ENCODE measurements at places on chromosomes 2 and 18.

- DNase-seq = no peak
Measured at GRCh38 chr18:55319459-55320193, 268.4 kb downstream of the TCF4 start.

GRCh38 chr2:222332116-222332515, 33.3 kb upstream of the PAX3 start:
- DNase-seq = no peak

DNA sequence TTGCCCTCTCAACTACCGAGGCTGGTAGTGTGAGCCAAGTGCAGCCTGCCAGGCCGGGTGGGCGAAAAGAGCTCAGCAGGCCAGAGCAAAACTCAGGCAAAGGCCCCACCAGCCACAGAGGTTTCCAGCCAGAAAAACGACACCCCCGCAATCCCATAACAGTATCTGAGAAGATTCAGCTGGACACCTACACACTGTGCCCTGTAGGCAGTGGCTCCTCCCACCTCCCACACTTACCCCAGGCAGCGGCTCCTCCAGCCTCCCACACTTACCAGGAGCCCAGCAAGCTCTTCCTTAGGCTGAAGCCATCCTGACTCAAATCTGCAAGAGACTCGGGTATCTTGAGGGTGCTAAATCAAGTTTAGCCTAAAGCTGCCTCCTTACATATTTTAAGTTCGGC, 15.6 kb upstream of the TMEM18 start:
- DNase-seq = no peak

- DNase-seq = peak; percentile 16
Measured at GRCh38 chr2:165238295-165238694, 919 bp upstream of the SCN2A start.

DNA sequence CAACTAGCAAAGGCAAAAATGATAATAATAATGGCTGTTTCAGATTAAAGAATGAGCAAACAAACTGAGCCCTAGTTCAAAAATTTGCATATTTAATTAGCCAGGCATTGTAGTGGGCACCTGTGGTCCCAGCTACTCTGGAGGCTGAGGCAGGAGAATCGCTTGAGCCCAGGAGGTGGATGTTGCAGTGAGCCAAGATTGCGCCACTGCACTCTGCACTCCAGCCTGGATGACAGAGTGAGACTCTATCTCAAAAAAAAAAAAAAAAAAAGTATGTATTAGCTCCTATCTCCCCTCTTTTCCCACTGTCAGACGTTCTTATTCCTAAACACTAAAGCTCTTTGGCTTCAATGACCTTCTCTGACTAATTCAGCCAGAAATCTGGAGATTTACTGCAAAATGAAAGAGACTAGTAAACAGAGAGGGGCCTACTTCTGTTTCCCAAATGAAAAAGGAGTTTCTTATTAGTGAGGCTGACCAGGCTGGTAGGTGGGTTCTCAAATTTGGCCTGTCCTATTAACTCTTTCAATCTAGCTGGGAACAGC, 3.9 kb upstream of the SRBD1 start:
- no peak for DNase-seq

- DNase-seq = peak; percentile 24
Measured at GRCh38 chr2:204187229-204188083, 250.9 kb downstream of the ICOS start.

DNA sequence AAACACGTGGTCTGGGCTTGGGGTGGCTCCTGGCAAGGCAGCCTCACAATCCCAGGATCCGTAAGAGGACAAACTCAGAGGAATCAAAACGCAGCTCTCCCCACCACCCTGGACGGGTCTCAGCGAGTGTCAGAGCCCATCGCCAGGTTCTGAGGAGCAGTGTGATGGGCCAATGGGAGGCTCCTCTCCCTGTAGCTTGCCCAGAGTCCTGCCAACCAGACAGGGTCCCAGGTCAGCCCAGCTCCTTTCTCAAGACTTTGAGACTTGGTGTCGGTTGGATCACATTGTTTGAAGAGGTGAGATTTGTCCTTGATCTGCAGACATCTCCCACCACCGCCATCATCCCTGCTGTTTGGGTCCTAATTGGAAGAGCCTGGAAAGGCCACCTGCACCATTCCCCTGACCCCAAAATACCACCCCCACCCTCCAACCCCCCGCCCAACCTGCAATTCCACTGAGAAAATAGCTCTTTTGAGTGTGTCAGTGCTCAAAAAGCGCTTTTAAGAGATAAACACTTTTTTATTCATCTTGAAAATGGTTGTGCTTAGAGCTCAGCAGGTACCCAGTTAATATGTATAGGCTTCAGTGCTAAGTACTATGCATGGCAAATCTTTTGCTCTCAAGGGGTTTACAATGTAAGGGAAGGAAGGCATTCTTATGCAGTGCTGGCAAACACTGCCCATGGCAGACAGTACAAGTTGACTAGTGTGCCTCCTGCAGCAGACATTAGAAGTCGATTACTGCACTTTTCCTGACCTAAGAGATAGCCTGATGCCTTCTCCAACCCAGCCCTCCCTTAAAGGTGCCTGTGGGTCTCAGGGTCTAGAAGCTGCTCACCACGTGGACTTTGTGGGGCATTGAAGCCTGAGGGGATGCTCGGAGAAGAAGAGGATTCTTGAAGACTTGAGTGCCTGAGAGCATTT, 50.6 kb downstream of the GLI2 start:
- no peak for DNase-seq

- DNase-seq = no peak
Measured at GRCh38 chr18:22879293-22879692, 53.8 kb upstream of the RBBP8 start.

DNA sequence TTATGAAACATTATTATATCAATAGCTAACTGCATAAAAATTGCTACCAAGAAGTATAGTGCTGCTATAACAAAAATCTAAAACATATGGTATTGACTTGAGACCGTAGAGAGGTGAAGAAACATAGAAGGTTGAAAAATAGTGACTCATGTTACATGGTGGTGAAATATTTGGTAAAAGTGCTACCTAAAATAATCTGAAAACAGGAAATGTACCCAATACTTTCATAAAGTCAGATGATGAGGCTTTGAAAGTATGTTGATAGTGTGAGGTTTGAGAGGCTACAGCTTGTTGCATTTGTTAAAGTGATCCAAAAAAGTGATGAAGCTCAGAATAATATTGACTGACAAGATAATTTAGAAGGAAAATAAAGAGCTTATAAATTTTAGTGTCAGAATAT, 718.7 kb upstream of the SLC8A1 start:
- DNase-seq = no peak

DNA sequence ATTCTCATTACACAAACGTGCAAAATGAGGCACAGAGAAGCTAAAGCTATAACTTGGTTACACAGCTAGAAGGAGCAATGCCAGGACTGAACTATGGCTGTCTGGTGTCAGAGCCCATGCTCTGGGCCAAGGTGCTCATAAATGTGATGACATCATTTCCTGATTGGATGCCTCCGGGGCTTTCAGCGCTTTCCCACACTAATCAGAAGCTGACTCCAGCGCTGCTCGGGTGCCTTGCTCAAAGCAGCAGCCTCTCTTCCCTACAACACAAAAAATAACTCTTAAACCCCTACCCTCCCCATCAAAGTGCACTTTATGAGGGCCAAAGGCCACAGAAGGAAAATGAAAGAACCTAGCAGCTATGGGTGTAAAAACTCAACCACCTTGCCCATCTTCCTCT, 90.7 kb downstream of the STK39 start:
- no peak for DNase-seq

GRCh38 chr2:105034170-105034569, 3.7 kb upstream of the MRPS9 start:
- no peak for DNase-seq

DNA sequence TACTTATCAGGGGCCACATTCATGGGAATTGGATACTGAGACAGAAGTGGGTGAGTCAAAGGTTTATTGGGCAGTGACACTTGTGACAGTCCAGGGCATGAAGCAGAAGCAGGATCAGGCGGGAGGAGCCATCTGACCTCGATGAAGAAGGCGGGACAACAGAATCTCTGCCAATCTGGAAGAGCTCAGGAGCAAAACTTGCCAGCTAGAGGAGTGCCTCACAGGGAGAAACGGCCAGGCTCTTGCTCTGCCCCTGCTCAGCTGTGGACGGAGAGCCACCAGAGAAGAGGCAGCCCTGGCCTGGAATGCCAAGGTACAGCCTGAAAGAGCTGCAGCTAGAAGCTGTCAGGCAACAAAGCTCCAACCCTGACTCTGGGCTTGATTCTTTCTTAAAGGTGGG, 16.9 kb downstream of the DAW1 start:
- DNase-seq = no peak

DNA sequence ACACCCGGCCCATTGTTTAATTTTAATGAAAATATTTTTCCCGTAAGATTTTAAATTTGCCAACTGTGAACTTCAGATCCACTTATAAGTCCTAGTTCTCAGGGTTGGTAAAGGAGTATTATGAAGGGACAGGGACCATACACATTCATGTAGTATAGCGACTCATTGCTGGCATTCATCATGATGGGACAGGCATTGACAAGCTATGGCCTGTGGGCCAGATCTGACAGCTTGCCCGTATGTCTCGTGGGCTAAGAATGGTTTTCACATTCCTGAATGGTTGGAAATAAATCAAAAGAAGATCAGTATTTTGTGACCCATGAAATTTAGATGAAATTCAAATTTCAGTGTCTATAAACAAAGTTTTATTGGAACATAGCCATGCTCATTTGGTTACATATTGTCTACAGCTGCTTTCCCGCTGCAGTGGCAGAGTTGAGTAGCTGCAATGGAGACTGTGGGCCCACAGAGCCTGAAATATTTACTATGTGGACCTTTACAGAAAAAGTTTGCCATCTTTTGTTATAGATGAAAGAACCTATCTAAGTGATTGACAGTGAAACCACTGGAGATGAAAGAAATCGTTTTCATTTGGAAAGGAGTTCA, 4.1 kb downstream of the RAPGEF4 start:
- DNase-seq = no peak

GRCh38 chr2:88809216-88809615, 117.7 kb downstream of the RPIA start:
- no peak for DNase-seq

DNA sequence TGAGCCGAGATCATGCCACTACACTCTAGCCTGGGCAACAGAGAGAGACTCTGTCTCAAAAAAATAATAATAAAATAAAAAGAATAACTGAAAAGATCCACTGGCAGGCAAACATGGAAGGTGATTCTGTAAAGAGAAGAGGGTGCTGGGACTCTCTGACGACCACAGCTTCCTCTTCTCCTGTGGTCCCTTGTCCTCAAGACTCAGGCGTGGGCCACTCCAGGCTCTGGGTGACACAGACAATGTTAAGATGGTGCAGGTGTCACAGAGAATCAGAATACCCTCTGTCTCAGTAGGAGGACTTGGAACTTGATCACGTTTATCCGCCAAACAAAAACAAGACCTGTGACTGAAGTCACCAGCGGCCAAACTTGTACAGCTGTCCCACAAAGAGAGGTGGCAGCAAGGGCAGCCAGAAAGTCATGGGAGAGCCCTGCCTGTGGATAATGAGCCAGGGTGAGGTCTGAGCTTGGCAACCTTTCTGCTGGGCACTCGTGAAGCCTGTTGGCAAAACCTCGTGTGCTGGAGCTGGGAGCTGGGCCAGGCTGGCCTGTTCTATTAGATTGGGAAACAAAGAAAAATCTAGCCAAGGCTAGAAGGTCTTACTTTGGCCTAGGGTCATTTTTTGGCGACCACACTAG, 76.4 kb upstream of the ITGA6 start:
- DNase-seq = no peak

DNA sequence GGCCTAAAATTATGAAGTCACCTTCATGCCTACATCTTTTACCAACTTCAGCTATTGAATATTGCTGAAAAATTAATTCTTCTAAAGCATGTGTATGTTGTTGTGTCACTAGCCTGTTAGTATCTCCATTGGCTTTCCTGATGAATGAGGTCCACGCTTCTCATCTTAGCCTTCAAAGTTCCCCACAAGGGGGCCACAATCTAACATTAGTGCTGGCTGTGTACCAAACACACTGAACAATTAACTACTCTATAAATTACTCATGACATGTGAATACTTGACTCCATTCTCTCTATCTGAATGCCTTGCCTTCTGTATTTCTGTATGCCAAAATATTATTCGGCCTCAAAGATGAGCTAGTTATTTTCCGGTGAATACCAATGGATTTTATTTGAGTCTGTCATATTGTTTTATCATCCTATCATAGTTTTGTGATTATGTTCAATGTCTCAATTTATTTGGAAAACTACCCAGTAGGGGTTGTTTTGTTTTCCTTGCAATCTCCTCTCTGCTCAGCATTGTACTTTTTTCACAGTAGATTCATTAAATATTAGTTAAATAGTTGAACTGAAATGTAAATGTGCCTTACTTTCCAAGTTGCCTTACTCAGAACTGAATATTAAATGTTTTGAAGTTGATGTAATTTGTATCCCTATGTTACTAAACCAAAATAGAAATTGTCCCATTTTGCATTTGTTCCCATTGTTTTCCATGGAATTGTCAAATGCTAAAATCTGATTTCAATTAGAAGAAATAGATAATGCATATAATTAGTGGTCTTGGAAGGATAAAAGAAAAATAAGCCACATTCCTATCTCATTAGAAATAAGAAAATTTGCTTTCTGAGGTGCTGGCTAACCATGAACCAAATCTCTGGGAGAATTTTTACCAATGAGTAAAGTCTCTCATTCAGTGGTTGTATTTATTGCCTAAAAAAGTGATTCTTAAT, 208.4 kb upstream of the COL3A1 start:
- peak; percentile 48 for DNase-seq

- DNase-seq = no peak
Measured at GRCh38 chr2:46634905-46635304, 155.5 kb downstream of the TMEM247 start.

- DNase-seq = no peak
Measured at GRCh38 chr18:11366410-11366809, 217.0 kb upstream of the PIEZO2 start.

GRCh38 chr18:47883771-47884413, 46.6 kb downstream of the SMAD2 start:
- no peak for DNase-seq

DNA sequence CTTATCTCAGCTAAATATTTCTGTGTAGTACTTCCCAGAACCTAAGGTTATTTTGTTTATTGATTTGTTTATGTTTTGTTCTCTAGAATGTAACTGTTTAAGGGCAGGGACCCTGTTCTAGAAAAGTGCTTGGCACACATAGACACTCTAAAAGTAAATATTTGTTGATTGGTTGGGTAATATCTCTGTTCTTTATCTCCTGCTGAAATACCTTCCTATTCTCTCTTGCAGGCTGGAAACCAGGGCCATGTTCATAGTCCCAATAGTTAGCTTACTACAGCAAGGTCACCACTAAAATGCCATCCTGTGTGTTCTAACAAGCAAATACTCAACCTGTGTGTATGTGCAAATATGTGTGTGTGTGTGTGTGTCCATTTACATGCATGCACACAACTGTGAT, 375.6 kb upstream of the MEIS1 start:
- DNase-seq = no peak

GRCh38 chr2:172172513-172173173, 69.9 kb upstream of the DLX2 start:
- DNase-seq = peak; percentile 89

GRCh38 chr2:207156451-207157161, 9.1 kb downstream of the KLF7 start:
- no peak for DNase-seq

Measured in Caco-2 (cell line).